Inflammatory macrophage treated with lipopolysaccharide for 4 hours (primary cell): ENCODE measurements at places on chromosomes 12 and 14.
A peak's percentile ranks its signal among the peaks of the same experiment; 100 is the strongest.

DNA sequence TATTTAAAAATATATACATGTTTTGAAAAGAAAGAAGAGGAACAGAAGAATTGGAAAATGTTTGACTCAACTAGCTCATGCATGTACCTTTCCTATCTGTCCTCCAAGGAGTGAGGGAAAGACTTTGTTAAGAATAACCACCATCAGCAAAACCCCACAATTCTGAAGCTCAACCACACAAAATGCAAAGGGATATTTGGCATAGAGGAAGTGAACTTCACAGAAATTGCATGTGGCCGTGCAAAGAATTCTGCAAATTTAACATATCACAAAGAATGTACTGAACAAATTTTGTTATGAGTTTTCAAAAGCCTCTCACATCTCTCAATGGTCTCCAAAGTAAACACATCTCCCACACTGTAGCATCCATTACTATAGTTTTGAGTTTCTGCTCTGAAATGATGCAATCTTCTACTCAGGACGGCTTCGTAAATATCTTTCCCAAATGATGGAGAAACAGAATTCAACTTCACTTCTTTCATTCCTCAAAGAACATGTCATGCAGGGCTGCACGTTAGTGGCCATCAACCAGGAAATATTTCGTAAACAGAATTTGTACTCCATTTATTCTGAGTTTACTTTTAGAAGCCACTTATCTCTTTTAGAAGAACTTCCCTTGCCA, 17.6 kb downstream of the DUSP6 start:
- no peak for DNase-seq

DNA sequence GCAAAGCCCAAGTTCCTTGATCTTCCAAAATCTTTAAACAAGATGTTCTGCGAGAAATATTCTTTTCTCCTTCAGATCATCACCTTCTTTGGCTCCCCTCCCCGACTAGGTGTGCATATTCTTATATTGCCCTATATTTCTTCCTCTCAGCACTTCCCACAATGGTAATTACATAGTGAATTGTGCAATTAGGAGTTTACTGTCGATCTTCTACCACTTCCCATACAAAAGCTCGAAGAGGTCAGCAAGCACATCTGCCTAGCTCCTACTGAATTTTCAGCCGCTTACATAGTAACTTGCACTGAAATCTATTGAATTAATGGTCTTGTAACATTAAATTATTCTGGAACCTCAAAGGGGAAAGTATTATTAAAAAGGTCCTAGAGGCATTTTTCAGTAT, 16.7 kb downstream of the OSBPL8 start:
- DNase-seq = peak; percentile 51

DNA sequence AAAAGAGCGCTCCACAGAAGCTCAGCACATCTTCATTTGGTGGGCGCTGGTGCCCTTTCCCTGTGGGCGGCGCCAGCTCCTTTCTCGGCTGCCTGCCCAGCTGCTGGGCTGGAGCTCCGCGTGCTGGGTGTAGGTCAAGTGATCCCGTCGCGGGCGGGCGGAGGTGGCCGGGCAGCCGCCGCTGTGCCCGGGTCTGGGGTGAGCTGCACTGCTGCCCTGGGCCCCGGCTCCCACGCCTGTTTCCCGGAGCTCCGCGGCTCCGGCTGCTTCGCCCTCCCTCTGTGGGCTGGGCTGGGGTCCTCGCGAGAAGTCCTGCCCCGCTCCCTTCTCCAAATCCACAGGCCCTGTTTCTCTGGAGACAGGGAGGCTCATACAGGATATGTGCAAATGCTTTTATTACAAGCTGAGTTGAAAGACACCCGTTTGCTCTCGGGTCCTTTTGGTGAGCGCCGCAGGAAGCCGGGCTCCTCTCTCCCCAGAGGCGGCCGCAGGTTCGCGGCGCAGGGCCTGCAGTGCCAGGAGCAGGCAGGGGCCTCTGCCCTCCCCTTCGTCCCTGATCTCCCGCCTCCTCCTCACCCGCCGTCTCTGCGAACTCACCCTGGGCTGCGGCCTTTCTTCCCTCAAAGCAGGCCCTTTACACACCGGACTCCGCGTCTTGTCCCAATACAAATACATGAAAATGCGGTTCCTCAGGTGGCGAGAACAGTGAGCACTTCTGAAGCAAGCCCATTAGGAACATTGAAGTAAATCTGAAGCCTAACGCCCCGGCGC, 67.8 kb upstream of the CAPRIN2 start:
- peak; percentile 29 for DNase-seq

GRCh38 chr12:114834621-114835020, 150.6 kb upstream of the TBX3 start:
- DNase-seq = no peak

- peak; percentile 96 for DNase-seq
Measured at GRCh38 chr12:124713436-124714082, 146.1 kb upstream of the NCOR2 start.

GRCh38 chr12:109154451-109155438, 38.4 kb downstream of the ACACB start:
- DNase-seq = peak; percentile 79

DNA sequence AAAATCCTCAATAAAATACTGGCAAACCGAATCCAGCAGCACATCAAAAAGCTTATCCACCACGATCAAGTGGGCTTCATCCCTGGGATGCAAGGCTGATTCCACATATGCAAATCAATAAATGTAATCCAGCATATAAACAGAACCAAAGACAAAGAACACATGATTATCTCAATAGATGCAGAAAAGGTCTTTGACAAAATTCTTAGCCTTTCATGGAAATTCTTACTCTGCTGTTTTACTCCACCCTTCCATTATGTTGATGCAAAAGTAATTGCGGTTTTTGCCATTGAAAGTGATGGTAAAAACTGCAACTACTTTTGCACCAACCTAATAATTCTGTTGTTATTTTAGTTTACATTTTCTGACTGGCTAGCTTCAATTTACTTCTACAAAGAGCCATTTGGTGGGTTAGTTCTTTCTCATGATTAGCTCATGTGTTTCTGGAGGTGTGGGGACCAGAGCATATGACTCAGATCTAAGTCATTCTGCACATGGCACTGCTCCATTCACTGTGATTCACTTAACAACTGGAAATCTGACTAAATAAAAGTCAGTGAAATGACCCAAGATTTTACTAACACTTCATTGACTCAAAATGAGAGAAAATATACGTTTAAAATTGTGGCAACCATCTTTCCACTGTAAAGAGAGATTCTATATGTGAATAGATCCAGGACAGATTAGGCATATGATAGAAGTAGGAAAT, 99.9 kb downstream of the TMTC3 start:
- DNase-seq = peak; percentile 42

- no peak for DNase-seq
Measured at GRCh38 chr14:69006346-69006745, 27.2 kb upstream of the ACTN1 start.
